Kidney glomerular epithelial cell (primary cell): ENCODE measurements at places on chromosomes 3 and 15.
A peak's percentile ranks its signal among the peaks of the same experiment; 100 is the strongest.

DNA sequence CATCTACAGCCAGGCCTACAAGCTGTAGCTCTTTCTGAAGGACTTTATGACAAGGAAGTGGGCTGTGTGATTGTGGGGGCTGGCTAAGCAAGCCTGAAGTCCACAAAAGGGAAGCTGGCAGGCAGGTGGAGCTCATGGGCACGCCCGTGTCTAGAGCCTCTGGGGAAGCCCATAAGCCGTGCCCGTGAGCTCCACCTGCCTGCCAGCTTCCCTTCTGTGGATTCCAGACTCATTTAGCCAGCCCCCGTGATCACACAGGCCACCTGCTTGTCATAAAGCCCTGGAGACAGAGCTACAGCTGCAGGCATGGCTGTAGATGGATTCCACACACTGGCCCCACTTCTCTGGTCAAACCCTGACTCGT, 15.2 kb downstream of the EFCC1 start:
- no peak for DNase-seq

DNA sequence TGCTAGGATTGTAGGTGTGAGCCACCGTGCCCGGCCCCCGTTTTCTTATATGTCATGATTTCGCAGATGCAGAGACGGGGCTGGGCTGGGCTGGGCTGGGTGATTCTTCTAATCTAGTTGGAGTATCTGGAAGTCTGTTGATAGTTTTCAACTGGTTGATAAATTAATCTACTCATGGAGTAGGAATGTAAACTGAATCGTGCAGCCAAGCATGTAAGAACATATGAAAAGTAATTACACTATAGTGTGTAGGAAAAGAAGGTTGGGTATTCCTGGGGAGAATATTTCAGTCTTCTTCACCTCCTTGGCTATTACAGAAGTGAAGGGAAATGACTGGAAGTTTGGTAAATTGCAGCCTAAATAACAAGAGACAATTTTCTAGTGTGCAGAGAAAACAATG, 82.6 kb upstream of the MAGI1 start:
- no peak for DNase-seq

DNA sequence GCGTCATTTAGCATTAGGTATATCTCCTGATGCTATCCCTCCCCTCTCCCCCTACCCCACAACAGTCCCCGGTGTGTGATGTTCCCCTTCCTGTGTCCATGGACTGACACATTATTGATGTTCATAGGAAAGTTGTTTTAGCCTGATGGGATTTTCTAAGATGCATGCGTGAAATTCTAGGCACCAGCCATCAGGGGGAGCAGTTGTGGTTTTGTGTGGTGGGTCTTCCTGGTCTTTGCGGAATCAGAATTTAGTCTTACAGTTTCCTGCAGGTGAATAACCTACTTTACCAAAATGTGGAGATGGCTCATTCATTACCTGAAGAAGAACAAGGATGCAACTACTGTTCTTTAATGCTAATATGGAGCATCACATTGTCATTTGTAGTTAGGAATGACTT, 455.0 kb upstream of the THBS1 start:
- DNase-seq, result peak; percentile 29

- DNase-seq, result no peak
Observed at GRCh38 chr3:16496008-16496407, 17.5 kb downstream of the RFTN1 start.

DNA sequence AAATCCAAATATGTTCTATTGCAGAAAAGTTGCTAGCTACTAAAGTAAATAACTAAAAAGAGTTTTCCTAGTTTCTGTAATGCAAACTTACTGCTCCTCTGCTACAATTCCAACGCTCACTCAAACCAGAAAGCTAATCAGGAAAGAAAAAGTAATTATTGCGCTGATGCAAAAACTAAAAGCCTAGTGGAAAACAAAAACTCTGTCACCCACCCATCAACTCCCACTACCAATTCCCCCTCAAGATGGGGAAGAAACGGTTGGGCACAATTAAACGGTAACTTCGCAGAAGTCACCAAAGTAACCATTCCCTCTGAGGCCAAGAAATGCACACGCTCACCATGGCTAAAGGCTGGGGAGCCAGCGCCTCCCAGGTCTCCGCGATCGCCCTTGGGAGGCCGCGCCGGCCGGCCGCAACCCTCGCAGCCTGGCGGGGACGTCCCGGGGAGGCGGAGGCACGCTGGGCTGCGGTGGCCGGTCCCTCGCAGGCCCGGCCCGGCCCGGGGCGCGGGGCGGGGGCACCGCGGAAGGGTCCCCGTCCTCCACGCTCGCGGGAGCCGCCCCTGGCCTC, 684 bp downstream of the SLTM start:
- peak; percentile 2 for DNase-seq

GRCh38 chr3:192890347-192891335, 27.0 kb downstream of the MB21D2 start:
- no peak for DNase-seq

DNA sequence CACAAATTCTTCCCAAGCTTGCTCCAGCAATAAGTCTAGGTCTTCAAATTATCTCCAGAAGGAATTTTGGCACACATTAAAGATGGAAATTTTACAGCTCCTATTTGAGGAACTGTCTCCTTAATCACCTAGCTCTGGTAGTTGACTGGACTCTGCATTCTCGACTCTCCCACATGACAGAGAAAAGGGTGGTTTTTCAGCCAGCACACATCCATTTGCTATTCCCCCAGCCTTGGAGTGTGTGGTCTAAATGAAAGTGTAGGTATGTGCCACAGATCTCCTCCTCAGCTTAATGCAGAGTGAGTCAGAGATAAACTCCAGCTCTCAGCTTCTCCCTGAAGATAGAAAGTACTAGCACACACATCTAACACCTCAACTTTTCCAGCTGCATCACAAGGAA, 62.2 kb upstream of the ALCAM start:
- DNase-seq, result no peak

DNA sequence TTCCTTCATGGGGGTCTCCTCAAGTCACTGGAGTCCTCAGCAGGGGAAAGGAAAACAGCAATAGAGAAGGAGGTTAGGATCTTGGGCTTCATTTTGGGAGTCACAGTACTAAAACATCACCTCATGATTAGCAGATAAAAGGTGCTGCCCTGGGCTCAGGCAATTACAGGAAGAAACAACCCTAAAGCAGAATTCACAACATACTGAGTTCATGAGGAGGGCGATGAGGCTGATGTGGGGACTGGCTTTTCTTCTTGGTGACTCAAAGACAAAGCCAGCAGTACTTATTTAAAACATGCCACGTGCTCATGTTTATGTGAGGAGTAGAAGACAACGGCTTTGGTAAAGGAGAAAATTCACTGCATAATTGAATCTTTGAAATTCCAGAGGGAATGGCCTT, 822.3 kb upstream of the CFAP20DC start:
- no peak for DNase-seq

DNA sequence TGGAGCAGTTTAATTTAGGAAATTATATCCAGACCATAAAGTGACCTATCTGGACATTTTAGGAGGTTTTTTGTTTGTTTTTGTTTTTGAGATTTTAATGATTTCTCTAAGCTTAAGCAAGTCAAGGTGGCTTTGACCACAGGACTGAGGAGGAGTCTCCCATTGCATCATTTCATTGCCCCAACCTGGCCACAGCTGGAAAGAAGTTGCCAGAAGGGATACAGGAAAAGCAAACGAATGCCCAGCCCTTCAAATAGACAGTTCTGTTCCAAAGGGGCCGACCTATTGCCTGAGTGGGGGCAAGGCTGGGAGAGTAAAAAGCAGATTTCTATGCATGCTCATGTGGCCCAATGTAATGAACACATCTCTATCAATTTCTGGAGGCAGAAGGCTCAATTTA, 12.0 kb upstream of the ONECUT1 start:
- DNase-seq, result no peak

DNA sequence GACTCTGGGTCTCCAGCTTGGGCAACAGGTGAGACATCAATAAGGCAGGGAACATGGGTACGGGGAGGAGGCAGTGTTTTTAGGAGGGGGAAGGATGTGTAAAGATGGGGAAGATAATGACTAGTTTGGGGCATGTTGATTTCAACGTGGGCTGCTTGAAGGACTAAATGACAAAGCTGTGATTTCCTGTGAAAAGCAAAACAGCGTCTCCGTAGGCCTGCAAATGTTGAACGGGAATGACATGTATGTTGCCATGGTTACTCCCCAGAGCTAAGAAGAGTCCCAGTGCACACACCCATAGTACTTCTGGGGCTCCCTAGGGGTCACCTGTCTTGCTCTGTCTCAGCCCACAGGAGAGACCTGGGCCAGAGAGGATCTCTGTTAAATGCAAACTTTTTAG, 71.3 kb upstream of the ETV5 start:
- no peak for DNase-seq

DNA sequence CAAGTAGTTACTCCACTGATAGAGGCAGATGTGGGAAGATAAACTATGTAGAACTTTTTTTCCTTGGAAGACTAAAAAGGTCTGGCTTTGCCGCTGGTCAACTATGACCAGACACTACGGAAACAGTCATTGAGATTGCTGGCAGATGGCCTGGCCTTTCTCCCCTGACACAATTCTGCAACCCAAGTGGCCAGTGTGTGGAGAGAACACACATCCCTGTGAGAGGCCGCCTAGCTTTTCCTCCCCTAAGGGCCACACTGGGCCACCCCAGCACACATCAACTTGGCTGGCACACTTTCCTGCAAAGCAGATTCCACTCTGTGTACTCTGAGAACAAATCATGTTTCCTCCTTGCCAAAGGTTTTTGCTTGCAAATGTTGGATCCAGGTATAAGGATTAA, 10.4 kb upstream of the TJP1 start:
- no peak for DNase-seq

DNA sequence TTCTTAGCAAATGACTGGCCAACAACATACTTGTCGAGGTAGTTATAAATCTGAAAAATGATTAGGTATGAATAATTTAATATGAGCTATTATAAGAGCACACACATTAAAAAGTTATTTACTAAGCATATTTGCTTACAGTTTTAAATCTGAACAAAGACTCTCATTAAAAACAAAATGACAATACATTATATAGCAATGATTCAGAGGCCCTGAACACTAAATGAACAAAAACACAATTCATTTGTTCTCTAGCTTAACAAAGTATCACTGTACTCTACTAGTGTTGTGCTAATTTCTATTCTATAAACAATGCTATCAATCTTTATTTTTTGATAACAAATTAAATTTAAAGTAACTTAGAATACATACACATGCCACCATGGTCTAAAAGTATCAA, 21.0 kb downstream of the CLPX start:
- DNase-seq, result no peak

- DNase-seq, result no peak
Observed at GRCh38 chr3:19190602-19191001, 42.3 kb downstream of the KCNH8 start.

DNA sequence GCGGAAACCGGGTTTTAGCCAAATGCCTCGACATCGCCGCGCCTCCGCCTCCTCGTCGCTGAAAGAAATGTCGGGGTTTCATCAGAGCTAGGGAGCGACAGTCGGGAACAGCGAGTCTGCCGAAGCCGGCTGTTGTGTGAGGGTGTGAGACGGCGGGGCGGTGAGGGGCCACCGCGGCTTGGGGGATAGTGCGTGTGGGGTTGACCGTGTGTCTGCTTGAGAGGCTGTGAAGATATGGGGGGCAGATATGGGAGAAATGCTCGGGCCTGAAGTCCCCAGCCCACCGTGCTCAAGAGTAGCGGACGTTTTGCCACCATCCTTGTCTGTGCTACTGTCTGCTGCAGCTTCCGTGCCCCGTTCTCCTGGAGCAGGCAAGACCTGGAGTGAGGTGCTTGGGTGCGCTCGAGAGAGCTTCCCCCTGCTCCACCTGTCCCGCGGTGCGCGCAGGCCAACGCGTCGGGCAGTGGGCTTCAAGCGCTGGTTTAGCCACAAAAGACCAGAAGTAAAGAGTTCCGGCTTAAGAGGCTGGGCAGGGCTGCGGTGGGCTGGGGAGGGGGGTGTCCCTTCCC, 716 bp upstream of the ISLR2 start:
- DNase-seq, result no peak

GRCh38 chr3:166837535-166837934, 542.6 kb downstream of the ZBBX start:
- DNase-seq, result peak; percentile 9

- DNase-seq, result peak; percentile 72
Observed at GRCh38 chr15:65318870-65319356, 14.4 kb downstream of the RNU5B-1 start.

DNA sequence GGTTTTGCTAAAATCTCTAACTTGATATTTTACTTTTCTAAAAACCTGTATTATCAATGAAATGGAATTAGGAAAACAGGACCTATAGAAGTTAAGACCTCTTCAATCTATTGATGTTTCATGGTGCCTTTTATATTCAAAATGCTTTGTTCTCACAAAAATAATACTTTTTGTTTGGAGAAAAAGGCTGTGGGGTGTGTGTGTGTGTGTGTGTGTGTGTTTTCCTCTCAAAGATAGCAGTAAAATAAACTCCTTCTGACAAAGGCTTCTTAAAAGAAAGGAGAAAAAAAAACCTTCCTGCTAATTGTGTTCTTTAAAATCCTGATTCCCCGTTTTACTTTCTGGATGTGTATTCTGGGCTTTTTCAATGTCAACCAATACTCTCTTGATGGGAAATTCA, 54.5 kb downstream of the RBM6 start:
- DNase-seq, result no peak

- no peak for DNase-seq
Observed at GRCh38 chr3:54137311-54137710, 15.0 kb downstream of the CACNA2D3 start.

DNA sequence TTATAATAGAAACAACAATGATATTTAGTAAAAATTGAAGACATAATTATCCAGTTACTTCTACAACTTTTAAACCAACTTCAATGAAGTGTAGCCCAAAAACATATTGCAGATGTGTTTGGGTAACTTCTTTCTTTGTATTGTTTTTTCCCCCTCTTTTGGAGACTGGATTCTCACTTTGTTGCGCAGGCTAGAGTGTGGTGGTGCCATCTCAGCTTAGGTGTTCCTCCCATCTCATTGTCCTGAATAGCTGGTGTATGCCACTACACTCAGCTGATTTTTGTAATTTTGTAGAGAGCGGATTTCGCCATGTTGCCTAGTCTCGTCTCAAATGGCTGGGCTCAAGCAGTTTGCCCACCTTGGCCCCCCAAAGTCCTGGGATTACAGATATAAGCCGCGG, 148.1 kb downstream of the FNDC3B start:
- DNase-seq, result no peak

DNA sequence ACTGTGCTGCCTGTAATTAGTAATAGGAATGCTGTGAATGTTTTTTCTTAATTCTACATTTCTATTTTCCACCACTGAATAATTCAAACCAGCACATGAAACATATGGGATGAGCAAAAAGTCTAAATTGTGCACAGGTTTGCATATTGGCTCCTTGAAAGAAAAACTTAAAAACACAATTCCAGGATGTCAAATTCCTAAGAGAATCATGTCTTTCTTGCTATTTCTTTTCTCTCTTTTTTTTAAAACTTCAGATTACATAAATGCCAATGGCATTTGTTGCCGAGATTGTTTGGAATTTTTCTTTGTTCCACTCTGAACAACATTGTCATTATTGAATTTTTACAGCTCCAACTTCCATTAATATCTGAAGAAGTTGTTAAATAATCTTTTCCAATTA, 60.8 kb downstream of the VGLL3 start:
- no peak for DNase-seq

- DNase-seq, result no peak
Observed at GRCh38 chr3:53120336-53120735, 9.9 kb downstream of the RFT1 start.
